ENCODE measurements at places on chromosomes 4 and X. TPM values are rescaled to one million over a fixed set of nuclear protein-coding genes. Genes with fewer than 3 reads are reported as not detected.

Gene MGARP
- 0.48 TPM for total RNA-seq

GRCh38 chr4:71221510-71222466 lies 117.0 kb upstream of the SLC4A4 start:
- no peak for DNase-seq

DNA sequence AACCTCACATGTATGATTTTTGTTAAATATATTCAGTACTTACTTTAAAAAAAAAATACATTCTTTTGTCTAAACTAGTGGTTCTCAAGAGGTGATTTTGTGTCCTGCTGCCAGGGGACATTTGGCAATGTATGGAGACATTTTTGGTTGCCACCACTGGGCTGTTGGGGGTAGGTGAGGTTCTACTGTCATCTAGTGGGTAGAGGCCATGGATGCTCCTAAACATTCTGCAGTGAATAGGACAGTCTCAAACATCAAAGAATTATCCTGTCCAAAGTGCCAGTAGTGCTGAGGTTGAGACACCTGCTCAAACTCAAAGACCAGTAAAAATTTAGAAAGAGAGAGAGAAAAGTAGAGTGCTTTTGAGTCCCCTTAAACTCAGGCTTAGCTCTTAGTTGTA lies 32.9 kb upstream of the PGM2 start:
- no peak for DNase-seq

Gene RHOH
- 0.38 TPM for total RNA-seq

DNA sequence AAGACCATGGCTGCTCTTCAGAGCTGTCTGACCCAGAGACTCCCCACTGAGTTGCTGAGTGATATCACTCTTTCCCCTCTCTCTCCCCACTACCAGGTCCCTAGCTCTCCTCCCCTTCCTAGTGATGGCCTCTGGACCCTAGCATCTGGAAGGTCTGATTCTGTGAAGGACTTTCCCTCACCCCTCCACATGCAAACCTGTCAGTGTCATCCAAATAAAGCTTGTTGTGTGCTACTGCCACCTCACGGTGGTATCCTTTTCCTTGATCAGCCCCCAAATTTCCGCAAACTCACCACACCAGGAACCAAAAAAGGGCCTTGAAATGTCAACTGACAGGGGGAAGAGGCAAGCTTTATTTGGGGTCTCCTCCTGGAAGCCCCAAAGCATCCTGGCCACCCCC lies 500.2 kb downstream of the IDS start:
- no peak for DNase-seq

- DNase-seq, result no peak
Observed at GRCh38 chr4:40523581-40523980, 106.1 kb downstream of the RBM47 start.

Gene ADGRA3
- total RNA-seq, result 34.3 TPM

Gene NPNT
- 2.1 TPM for total RNA-seq

GRCh38 chr4:85966373-85966772 lies 393.5 kb downstream of the MAPK10 start:
- DNase-seq, result no peak

- DNase-seq, result no peak
Observed at GRCh38 chr4:95627024-95627605, 78.3 kb upstream of the UNC5C start.

Gene CLNK
- not detected for total RNA-seq

GRCh38 chr4:76689145-76689817 lies 208.7 kb downstream of the SOWAHB start:
- peak; percentile 62 for DNase-seq

Gene LNX1
- total RNA-seq, result 10.3 TPM

DNA sequence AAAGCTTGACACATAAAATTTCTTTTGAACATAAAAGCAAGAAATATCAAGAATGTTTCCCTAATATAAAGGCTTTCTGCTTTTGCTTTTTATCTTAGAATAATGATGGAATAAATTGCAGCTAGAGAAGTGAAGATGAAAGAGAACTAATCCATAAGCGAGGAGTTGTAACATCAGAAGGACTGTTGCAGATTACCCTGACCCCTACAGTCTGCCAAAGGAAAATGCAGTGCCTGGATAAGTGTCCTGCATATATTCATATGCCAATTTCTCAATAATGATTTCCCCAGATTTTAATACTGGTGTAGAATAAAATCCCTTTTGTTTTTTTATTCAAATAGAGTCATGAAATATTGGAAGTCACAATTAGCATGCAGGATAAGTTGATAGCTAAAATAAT lies 115.9 kb downstream of the MAGEC2 start:
- no peak for DNase-seq

DNA sequence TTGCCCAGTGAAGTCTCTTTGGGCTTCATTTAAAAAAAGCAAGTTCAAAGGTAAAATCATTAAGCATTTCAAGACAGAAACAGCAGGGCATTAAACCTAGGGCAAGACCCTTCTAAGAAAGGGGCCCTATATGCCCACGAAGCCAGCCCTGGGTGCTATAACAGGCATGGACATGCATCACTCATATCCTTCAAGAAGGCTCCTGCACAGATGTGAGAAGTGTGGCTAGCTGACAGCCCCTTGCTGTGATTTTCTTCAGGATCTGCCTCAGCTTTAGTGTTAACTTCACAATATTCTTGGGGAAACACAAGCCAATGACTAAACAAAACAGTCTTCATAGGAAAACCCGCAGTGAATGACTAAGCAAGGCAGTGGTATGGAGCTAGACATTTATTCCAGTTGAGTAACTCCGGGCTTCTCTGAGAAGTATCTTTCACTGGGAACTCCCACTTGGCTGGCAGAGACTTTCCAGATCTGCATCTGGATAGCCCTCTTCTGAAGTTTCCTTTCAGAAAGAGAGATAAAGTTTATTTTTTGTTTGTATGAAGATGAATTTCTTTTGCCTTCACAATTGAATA lies 11.9 kb upstream of the MAOA start:
- no peak for DNase-seq

Gene GABRQ
- total RNA-seq, result not detected

DNA sequence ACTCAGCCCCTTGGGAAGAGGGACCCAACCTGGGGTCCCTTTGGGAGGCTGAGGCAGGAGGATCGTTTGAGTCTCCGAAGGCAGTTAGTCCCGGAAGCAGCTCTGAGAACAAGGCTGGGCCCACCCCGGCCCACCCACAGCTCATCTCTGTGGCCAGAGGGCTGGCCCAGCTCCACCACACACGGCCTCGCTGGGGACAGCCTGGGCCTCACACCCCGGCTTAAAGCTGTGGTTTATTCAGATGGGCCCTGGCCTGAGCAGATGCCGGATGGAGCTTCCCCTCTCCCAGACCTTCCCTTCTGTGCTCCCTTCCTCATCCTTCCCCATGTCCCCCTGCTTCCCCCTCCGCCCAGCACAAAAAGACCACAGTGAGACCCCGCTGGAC lies 54.4 kb downstream of the FAM53A start:
- DNase-seq, result no peak
